ENCODE measurements at places on chromosomes 1 and 21.

- no peak for DNase-seq
Observed at GRCh38 chr21:42848932-42849758, 30.2 kb downstream of the WDR4 start.

DNA sequence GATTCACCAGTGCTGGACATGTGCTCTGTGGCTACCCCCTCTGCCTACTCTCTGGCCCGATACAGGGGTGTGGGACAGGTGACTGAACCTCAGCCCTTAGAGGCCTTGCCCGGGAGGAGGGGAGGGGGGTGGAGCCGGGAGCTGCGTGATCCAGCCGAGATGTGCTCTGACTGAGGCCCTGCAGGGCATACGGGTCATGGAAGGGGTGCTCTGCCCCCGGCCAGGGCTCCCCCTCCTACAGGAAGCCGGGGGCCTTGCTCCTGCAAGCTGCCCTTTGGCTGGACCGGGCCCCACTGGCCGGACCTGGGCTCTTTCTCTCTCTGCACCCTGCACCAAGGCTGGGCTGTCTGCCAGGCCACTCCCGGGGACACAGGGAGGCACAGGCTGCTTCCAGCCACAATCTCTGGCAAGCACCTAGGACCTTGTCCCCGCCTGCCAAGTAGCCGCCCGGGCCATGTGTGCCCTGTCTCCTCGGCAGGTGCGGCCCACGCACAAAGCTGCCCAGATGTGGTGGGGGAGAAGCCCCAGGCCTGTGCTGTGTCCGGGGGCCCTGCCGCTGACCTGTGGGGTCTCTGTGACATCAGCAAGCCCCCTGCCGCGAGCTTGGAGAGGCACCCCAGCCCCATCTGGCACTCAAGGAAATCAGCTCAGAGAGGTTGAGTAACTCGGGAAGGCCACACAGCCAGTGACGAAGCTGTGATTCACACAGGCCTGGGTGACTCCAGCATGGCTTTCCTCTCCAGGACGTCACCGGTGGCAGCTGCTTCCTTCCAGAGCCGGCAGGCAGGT, 1.5 kb downstream of the SCNN1D start:
- DNase-seq: peak; percentile 76

DNA sequence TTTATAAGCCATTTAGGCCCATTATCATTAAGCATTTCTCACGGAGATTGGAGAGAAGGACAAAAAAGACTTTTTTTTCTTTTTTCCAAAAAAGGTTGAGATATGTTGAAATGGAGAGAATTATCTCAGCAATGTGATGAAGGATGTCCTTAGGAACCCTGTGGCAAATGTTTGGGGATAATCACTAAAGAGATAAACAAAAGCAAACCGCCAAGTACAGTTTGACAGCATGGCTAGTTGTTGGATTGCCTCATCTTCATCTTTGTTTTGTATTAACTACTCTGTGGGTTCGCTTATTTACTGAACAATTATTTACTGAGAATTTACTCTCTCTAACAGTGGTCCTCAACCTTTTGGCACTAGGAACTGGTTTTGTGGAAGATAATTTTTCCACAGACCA, 97.4 kb upstream of the HP1BP3 start:
- DNase-seq: no peak

GRCh38 chr1:4689271-4689935, 35.0 kb downstream of the AJAP1 start:
- DNase-seq: no peak

All from HT1080 (cell line).